Activated gamma-delta T cell treated with anti-CD3 and anti-CD28 coated beads, Interleukin-2, amount 50 U/mL, for 16 hours (primary cell): ENCODE measurements at places on chromosomes 13 and 19.

GRCh38 chr19:44723952-44724319 is 24.6 kb upstream of the BCL3 start:
- DNase-seq, result peak; percentile 68

DNA sequence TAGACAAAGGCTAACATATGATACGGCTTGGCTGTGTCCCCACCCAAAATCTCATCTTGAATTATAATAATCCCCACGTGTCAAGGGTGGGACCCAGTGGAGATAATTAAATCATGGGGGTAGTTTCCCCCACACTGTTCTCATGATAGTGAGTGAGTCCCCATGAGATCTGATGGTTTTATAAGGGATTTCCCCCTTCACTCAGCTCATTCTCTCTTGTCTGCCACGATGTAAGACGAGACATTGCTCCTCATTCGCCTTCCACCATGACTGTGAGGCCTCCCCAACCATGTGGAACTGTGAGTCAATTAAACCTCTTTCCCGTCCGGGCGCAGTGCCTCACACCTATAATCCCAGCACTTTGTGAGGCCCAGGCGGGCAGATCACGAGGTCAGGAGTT is 143.5 kb downstream of the RXFP2 start:
- DNase-seq, result no peak

DNA sequence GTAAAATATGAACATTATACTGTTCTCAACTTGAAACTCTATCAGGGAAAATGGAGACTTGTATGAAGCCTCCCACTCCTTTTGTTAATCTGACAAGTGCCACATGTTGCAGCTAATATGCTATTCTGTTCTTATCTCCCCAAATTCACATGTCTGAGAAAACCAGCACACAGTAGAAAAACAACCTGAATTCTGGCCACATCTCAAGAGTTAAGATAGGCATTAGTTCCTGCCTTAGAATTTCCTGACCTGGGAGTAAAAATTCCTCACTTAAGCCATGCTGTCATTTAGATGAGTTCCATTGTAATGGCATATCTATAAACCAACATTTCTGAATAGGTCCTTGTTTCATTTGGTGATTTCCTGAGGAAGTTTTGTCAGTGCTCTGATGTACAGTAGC is 1098.5 kb downstream of the EFNB2 start:
- DNase-seq, result no peak

DNA sequence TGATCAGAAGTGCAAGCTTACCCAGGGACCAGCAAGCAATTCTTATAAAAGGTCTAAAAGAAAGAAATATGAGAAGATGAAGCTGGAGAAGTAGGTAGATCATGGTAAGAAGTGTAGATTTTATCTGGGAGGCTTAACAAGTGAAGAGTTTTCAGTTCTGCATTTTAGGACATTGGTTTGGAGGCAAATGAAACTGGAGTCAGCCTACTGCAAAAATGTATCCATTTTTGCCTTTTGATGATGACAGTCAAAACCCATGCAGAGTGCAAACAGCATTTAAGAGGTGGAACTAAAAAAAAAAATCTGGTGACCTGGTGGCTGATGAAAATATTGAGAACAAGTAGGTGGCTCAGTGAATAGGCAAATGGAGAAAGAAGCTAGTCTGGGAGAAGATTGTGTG is 216.9 kb downstream of the DNAJC15 start:
- DNase-seq, result no peak

DNA sequence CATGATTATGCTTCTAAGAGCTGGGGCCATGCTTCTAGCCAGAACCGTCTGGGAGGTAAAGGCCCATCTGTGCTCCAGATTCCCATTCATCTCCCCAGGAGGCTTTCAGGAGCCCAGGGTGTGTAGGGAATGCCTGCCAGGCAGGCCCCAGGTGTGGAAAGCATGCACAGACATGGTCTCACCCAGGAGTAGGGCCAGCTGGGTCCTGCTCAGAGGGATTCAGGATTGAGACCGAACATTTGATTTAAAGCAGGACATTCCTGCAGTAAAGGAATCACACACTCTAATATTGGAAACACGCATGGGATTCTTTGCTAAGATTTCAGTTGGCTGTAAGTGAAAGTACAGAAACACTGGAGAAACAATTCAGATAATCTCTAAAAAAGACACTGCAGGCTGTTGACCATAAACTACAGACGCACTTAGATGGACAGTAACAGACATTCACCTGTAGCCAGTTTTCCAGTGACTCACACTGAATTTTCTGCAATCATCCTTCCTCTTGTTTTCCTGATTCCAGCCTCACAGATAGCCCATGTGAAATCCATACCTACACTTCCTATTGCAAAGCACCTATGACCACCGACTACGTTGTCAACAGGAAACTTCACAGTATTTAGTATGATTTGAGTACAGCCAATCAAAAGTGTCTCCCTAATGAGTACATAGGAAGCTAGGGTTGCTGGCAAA is 257.8 kb downstream of the TBC1D4 start:
- no peak for DNase-seq

GRCh38 chr19:41364524-41365391 is 809 bp upstream of the B9D2 start:
- DNase-seq, result no peak

DNA sequence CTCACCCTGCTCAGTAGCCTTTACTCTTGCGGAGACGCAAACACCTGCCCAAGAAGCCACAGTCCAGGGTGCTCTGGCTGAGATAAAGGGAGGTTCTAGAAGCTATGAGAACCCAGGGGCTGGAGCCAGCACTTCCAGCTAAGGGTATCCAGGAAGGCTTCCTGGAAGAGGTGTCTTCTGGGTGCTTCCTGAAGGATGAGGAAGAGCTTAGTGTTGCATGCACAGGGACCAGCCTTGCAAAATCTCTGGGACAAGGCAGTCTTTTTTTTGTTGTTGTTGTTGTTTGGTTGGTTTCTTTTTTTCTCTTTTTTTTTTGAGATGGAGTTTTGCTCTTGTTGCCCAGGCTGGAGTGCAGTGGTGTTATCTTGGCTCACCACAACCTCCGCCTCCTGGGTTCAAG is 20.6 kb downstream of the MYBPC2 start:
- DNase-seq, result no peak

DNA sequence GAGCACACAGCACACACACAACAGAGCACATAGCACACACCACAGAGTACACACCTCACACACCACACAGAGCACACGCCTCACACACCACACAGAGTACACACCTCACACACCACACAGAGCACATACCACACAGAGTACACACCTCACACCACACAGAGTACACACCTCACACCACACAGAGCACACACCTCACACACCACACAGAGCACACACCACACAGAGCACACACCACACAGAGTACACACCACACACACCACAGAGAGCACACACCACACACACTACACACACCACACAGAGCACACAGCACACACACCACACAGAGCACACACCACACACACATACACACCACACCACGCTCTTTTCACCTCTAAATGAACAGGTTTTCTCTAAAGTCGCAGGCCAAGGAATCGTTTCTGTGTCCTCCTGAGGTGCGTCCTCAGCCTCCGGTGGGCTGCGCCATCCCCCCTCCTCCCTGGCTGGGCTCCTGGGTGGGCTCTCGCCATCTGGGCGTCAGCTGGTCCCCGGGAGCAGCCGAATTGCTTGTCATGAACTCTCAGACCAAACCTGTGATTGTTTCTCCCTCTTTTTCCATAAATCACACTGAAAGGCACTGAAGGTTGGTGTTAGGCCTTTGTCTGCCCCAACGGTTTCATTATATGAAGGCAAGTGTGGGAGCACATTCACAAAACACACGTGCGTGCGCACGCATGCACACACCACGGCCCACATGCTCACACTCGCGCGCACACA is 37.4 kb downstream of the TMEM255B start:
- no peak for DNase-seq
